ENCODE measurements at places on chromosomes 5 and 9.
A peak's percentile ranks its signal among the peaks of the same experiment; 100 is the strongest.

DNA sequence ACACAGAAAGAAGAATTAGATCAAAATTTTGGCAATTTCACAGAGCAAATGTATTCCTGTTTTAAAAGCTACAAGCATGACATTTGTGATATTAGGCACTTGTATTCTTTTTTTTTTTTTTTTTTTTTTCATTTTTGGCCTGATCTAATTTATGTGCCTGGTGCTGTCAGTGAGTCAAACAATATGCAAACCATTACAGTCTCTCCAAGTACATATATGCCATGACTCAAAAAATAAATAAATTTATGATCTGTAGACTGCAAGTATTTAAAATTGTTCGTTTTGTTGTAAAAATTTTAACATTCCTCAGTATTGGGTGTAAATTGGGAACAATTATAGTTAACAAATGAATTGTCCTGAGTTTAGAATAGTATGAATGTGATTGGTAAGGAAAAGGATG is 51.4 kb downstream of the CDH9 start:
- no peak for ATAC-seq

DNA sequence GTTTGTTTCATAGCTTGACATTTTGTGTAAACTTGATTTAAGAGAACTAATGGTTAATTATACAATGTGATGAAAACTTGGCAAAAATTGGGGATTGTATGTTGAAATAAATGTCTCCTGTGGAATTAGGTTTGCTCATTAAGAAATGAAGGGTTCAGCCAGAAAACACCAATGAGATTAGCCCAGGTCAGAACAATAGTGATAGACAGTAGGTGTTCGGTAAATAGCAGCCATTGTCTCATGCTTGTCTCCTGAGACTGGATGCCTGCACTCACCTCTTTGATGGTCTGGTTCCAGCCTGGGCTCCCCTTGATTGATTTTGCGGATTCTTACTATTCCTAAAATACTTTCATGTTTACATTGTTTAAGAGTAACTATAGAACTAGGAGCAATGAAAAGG is 135.5 kb downstream of the FBN2 start:
- ATAC-seq, result no peak

DNA sequence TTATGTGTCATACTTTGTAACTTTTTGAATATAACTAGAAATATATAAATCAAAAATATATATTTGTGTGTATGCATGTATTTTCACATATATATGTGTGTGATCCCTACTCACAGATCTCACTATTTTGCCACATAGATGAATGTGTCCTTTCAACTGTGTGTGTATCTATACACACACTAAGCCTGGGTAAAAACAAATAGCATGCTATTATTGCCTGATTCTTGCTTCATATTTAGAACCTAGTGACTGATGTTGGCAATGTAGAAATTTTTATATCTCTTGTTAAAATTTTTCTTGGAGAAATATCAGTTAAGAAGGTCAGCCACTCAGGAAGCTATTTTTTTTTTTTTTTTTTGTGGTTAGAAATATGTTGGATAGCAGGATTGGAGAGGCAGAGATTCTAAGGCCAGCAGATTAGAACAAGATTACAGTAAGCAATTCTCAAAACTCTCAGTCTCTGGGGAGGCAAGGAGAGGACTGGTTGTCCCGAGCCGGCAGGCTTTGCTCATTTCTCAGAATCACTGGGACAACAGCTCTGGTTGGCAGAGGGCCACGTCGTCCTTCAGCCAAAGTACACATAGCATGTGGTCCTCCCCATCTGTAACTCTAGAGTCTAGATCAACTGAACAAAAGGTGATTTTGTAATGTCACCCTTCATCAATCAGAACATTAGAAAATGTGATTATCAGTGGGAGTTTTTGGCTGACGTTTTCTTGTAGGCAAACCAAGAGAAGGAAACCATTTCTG is 19.7 kb downstream of the C6 start:
- ATAC-seq, result peak; percentile 65

DNA sequence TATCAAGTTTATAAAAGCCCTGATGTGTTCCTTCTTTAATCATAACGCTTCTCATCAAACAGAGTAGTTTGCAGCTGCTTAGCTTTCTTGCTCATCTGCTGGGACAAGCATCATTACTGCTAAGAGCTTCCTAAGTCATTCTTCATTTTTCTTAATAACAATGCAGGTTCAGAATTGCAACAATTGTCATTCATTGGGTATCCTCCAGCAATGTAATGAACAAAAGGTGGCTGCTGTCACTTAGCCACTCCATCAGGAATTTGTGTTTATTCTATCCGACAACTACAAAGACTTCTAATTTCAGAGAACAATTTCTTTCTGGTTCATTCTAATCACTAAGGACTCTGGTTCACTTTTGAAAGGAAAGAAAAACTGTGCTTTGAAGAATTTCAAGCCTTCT is 836.7 kb upstream of the CDH10 start:
- ATAC-seq, result no peak

DNA sequence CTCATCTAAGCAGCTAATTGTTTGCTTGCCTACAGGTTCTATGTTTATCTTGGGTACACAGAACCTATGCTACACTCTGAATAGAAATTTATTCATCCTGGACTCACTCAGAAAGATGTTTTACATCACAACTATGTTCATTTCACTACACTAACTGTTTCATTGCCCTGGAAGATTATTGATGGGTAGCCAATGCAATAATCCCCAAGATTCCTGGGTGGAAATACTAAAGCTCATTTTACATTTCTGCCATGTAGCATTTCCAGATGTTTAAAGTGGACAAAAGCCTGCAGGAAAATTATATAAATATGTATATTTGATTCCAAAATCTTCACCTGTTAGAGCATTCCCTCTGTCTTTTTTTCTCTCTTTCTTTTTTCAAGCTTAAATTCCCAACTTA is 51.9 kb upstream of the IL7R start:
- no peak for ATAC-seq

DNA sequence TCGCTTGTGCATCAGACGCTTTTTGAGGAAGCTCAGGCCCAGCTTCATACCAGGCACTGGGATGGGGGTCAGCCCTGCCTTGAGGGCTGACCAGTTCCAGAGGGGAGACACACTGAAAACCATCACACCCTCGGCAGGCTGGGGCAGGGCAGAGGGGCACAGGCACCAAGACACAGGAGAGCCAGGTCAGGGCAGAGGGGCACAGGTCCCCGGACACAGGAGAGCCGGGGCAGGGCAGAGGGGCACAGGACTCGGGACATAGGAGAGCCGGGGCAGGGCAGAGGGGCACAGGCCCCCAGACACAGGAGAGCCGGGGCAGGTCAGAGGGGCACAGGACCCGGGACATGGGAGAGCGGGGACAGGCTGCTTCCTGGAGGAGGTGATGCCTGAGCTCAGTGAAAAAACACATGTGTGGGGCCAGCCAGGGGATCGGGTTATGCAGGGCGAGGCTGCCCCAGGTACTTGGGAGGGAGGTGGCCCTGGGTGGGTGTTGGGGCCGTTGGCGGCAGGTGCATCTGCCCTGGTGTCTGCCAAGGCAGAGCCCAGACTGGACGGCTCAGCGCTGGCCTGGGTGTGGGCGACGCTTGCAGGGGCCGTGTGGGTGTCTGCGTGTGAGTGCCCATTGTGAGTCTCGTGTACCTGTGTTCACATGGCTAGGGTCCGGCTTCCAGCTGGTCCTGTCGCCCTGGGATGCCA is 15.1 kb upstream of the SLC2A6 start:
- ATAC-seq, result no peak

DNA sequence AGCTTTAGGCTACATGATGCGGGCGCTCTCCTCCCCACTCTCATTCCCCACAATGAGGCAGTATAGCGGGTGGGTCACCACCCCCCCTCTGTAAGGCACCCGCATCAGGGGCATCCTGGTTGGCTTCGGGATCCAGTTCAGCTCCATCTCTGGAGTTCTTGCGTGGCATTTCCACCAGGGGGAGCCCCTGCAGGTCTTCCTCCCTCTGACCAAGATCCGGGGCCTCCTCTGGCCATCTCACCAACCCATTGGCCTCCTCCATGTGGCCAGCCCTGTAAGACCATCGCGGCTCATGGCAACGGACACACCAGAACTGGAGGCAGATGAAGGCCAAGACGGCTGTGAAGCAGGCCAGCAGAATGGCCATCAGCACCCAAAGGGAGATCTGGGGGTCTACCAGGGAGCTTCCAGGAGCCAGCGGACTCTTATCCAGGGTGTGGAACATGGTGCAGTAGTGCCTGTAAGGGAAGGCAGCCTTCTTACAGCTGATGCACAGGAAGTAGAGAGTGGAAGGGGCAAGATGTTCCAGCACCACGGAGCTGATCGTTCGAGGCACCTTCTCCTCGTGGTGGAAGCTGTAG is 77.0 kb downstream of the CYFIP2 start:
- ATAC-seq, result peak; percentile 43

Data from esophagus mucosa (tissue), 1 donor.